T-cell (primary cell): ENCODE measurements at places on chromosomes 12 and 14.

DNA sequence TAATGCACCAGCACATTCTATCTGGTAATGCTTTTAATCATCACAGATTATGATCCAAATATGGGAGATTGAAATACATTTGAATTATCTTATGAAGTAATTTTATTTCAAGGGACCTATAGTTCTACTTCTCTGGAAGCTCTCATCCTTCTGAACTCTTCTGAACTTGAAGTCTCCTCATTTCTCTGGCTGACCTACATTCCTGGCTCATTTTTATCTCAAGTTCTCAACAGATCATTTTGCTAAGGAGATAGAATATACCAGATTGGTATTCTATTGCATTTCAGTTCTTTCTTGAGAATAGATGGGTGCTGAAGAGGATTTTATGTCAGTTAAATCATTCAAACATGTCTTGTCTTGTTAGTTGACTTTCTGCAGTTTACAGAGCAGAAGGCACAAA is 7.9 kb downstream of the HMGA2 start:
- DNase-seq: no peak
- no peak overlapping the region for H3K27ac ChIP-seq
- no peaks in the 10 kb centered on the region for H3K27me3 ChIP-seq

DNA sequence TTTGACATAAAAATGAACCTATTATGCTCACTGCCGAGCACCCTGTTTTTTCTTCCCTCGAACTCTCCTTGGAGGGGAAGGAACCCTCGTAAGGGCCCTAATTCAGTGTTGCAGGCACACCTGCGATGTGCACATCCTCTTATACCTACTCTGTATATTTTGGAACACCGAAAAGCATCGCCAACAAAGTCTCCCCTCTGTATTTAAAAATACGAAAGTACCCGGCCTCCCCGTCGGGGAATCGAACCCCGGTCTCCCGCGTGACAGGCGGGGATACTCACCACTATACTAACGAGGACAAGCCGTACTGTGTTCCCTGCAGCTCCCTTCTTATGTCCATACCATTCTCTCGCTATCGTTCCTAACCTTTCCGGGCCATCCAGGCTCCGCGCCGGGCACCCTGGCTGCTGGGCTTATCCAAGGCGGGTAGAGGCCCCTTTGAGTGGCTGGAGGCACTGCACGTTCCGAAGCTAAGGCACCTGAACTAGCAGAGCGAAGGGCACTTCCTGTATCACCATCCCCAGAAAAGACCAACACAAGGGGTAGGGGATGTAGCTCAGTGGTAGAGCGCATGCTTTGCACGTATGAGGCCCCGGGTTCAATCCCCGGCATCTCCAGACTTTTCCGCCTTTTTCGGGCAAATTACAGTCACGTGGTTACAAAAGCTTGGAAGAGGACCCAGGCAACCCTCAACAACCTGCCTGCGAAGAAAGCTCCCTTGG is 25.1 kb upstream of the UBC start:
- no peaks in the 10 kb centered on the region for H3K36me3 ChIP-seq
- DNase-seq: peak; percentile 83
- H3K4me3 ChIP-seq: peak overlapping the region; percentile 75
- H3K4me1 ChIP-seq: peaks cover 24% of the 10 kb centered on the region
- no peaks in the 10 kb centered on the region for H3K27me3 ChIP-seq
- H3K27ac ChIP-seq: peak overlapping the region; percentile 82

- no peaks in the 10 kb centered on the region for H3K27me3 ChIP-seq
- H3K4me1 ChIP-seq: no peaks in the 10 kb centered on the region
- H3K27ac ChIP-seq: no peak overlapping the region
Observed at GRCh38 chr14:63406333-63406732, 87.6 kb upstream of the GPHB5 start.

GRCh38 chr12:103799504-103799856 is 41.6 kb downstream of the NT5DC3 start:
- no peak overlapping the region for H3K27ac ChIP-seq
- H3K27me3 ChIP-seq: no peaks in the 10 kb centered on the region
- no peak for DNase-seq
